Stimulated activated CD8-positive, alpha-beta memory T cell treated with anti-CD3 and anti-CD28 coated beads, Interleukin-4, amount 100 ng/mL, for 1 hour (primary cell): ENCODE measurements at places on chromosomes 5 and 9.

DNA sequence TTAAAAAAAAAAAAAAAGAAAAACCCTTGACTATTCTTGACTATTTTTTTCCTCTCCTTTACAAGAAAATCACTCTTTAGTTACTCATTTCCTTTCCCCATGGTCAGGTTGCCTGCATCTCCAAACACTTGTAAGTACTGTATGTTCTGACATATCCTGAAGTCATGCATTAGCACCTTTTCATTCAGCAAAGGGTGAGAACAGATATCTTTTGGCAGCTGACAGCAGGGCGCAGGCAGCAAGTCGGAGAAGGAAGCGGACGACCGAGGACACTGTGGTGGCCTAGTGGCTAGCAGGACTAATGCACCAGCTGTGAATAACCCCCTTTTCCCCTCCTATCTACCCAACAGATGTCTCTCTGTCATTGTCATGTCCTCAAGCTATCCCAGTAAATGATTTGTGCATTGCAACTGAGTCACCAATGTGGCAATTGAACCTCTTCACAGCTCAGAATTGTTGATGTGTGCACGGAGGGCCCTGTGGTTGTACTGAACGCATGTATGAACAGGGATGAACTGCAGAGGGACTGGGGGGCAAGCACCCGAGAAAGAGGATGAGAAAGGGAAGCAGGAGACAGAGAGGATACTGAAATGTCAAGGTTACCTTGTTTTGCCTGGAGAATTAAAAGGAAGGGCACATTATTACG, 996.0 kb upstream of the ARRDC3 start:
- DNase-seq, result no peak

DNA sequence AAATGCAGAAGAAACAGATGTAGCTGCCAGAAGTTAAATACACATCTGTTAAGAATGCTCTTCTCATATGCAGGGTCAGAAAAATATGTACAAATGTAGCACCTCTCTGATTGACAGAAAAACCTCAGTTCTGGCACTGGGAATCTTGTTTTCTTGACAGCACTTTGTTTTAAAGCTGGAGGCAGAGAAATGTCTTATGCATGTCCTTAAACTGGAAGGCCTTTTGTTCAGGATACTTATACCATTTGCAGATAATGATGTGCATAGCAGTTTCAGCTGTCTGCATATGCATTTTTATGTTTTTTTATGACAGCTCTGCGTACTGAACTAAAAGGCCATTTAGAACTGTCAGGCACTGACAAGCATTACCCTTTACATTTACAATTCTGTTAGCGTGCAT, 567.9 kb downstream of the EBF1 start:
- no peak for DNase-seq

DNA sequence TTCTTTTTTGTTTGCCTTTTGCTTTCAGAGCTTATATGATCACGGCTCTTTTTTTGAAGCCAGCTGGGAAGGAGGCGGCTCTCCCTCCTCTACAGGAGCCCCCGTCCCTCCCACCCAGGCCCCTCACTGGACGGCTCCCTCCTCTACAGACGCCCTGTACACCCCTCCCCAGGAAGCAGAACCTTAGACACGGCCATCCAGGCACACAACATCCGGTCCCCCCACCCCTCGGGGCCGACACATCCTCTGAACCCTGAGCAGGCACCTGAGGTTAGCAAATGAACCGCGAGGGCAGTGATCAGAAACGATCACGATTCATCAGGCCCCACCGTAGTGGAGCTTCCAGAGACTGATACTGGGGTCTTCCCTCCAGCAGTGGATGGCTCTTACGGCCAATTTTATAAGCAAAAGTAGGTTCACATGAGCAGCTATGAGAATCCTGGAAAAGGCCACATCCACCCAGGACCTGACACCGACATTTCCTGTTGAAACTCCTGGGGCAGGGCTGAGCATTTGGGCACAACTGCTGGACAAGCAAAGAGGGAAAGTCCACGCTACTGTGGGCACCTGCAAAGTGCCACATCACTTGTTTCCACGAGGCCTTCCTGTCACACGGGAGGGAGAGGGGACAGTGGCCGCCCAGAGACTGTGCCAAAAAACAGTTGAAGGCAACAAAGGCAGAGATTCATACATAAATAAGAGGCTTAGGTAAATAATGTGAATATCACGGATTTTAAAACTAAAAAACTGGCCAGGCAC, 78.9 kb downstream of the SEMA4D start:
- no peak for DNase-seq

DNA sequence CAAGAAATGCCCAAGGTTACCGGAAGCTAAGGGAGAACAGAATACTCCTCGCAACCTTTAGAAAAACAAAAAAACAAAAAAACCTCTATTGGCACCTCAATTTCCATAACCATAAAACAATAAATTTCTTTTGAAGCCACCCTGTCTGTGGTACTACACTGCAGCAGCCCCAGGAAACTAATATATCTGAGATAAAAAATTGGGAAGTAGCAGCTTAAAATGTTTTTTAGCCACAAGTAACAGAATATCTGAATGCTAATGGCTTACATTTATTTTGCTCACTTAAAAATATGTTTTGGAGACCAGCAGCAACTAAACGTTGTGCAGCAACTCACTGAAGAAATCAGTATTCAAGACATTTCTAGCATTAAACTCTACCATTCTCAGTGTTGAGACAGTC, 969.6 kb downstream of the DNAH5 start:
- no peak for DNase-seq

DNA sequence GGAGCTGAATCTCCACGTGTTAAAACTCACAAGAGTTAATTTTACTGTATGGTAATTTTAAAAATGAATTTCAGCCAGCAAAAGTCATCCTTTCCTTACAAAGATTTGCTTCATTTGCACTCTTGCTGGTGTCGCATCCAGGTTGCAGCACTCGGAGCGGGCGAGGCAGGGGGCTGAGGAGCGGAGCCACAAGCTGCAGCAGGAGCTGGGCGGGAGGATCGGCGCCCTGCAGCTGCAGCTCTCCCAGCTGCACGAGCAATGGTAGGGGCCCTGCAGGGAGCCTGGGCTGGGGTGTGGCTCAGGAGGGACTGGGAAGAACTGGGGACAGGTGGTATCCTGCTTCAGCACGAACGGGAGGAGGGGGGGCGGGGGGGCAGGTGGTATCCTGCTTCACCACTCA, 27.1 kb downstream of the HNRNPH1 start:
- no peak for DNase-seq

DNA sequence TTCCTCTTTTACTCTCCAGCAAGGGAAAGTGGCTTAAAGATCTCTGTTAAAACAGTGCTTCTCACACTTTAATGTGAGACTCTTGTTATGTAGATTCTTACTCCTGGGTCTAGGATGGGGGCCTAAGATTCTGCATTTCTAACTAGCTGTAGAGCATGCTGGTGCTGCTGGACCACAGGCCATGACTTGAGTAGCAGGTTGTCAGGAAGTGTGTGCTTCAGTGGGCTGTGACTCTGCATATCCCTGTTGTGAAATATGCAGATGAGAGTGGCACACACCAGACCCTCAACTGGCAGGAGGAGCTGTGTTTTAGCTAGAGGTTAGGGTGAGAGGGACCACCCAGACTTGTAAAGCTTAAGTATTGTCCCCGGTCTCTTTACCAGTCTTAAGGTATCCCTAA, 191.1 kb upstream of the DMRT1 start:
- no peak for DNase-seq

GRCh38 chr5:74630453-74631066, 10.0 kb downstream of the ENC1 start:
- DNase-seq, result no peak

DNA sequence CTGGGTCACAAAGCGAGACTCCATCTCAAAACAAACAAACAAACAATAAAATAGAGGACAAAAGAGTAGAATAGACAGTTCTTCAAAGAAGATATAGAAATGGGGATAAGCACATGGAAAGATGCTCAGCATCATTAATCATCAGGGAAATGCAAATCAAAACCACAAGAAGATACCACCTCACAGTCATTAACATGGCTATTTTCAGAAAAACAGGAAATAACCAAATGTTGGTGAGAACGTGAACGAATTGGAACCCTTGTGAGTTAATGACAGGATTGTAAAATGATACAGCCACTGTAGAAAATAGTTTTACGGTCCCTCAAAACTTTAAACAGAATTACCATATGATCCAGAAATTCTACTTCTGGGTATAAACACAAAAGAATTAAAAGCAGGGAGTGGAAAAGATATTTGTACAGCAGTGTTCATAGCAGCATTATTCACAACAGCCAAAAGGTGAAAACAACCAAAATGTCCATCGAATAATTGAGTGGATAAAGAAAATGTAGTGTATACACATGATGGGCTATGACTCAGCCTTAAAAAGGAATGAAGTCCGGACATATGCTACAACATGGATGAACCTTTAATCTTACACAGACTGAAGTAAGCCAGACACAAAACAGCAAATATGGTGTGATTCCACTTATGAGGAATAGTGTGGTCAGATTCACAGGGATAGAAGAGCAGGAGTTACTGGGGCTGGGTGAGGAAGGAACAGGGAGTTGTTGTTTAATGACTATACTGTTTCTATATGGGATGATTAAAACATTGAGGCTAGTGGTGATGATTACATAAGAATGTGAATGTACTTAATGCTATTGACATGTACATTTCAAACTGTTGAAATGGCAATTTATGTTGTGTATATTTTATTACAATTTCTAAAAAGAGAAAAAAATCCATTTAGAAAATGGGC, 19.7 kb downstream of the OR2V2 start:
- DNase-seq, result no peak

DNA sequence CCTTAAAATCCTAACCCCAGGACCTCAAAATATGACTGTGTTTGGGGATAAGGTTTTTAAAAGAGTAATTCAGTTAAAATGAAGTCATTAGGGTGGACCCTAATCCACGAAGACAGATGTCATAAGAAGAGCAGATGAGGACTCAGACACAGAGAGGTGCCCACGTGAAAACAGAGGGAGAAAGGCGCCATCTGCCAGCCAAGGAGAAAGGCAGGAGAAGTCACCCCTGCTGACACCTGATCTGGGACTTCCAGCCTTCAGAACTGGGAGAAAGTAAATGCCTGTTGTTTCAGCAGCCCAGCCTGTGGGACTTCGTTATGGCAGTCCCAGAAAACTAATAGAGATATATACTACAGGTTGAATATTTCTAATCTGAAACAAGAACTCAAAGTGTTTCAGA, 67.4 kb downstream of the ROR2 start:
- no peak for DNase-seq

DNA sequence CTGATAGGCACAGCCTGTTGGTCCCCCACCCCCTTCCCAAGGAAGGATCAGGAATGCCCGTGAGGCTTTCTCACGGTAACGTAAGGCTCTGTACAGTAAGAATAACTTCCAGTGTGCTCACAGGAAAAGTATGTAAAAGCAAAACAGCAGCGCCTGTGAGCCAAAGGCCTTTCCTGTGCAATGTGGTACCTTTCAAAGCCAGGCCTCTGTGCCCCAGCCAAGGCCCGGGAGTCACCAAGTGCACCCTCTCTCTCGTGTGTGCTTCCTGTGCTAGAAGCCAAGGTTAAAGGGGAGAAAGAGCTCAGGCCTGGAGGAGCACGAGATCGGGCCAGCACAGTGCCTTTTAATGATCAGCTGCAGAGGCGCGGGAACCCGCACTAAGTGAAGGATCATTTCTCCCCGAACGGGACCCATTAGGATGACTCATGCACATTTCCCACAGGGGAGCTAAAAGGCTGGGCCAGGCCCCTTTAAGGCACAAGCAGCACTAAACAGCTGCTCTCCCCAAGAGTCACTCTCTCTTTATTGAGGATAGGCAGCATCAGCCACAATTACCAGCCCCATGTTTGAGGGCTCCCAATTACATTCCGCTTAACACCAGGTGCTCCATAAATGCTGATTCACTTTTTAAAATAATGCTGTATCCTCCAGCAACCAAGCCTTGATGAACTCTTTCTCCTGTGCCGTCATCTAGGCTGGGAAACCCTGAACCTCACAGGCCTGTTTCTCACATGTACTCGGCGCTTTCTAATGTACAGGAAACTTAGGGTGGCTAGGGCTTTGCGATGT, 42.8 kb downstream of the SHB start:
- no peak for DNase-seq

DNA sequence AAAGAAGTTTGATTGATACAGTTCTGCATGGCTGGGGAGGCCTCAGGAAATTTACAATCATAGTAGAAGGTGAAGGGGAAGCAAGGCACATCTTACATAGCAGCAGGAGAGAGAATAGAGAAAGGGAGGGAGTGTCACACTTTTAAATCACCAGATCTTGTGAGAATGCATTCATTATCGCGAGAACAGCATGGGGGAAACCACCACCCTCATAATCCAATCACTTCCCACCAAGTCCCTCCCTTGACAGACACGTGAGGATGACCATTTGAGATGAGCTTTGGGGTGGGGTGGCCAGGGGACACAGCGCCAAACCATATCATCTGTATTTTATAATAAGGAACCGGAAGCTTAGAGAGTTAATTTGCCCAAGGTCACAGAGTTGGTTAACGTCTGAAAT, 13.7 kb upstream of the FOCAD start:
- no peak for DNase-seq

- DNase-seq, result no peak
These were observed 149.6 kb downstream of the PRR16 start for GRCh38 chr5:120613729-120614128.

DNA sequence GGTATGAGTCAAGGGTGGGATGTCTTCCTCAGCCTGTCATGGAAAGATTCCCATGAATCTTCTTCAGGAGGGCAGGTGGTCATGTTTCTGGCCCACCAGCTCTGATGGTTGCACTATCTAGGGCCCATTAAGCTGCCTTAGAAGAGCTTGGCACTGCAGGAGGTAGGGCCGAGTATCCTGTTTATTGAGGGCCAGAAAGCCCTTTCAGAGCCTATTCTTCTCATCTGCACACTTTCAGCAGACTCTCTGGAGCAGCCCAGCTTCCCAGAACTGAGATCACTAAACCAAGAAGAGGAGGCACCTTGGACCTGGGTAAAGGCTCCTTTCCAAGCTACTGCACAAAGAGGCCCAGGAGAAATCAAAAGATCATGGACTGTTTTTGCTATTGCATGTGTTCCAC, 146.5 kb downstream of the MTX3 start:
- DNase-seq, result no peak

GRCh38 chr5:142143878-142144277, 35.3 kb downstream of the NDFIP1 start:
- DNase-seq, result no peak

- DNase-seq, result no peak
These were observed 159.2 kb upstream of the WWC1 start for GRCh38 chr5:168132241-168132641.
